ENCODE measurements at places on chromosomes 1 and 21.

DNA sequence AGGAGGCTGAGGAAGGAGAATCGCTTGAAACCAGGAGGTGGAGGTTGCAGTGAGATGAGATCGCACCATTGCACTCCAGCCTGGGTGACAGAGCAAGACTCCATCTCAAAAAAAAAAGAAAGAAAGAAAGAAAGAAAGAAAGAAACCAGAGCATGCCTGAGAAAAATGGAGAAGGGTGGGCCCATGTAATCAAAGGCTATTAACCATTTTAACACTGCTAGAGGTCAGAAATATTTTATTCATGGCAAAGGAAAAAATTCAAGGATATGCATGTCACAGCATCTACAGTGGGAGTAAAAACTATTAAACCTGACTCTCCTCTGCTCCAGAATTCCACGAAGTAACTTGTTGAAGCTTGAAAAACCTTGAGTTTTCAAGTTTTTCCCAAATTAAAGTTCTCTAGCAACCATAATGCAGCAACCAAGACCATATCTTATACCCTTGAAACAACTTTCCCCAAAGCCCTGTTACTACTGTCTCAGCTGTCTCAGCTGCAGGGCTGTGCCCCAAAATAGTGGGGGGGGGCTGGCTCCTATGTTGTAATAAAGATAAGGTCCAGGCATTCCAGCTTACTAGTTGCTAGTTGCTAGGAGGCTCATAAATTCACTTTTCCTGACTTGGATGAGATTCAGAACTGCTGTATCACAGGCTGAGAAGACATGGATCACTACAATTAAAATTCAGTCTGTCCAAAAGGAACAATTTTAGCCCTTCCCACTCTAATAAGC, 112.9 kb upstream of the SOD1 start:
- no peak for DNase-seq

DNA sequence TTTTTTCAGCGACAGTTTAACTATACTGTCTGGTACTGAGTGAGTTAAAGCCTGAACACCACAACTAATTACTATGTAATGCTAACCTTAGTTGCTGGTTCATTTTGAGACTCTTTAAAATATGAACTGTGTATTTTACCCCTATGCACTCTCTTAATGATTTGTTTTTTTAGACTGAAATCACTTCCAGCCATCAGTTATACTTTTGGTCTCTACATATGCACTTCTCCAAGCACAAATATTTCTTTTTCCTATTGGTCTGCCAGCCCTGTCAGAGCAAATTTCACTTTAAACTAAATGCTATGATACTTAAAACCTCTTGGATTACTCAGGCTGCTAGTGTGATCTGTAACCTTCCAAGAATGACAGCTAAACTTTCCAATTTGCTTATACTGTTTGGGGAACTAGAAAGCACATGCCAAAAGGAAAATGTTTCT, 38.1 kb upstream of the SCYL3 start:
- DNase-seq = no peak

DNA sequence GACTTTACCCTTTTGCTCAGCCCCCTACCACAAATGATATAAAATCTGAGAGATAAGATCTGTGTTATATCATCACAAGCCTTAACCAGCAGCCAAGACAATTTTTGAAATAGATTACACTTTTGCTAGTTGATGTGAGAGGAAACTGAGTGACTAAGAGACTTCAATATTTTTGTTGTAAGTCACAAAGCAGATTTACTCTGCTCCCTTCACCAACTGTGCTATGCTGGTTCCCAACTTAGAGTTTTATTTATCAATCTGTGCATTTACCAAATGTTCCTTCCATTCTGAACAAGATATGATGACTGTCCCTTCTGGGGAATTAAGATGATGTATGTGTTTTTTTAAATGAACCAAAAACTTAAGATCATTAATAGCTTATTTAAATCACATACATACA, 12.1 kb upstream of the GRIK1 start:
- DNase-seq = no peak

DNA sequence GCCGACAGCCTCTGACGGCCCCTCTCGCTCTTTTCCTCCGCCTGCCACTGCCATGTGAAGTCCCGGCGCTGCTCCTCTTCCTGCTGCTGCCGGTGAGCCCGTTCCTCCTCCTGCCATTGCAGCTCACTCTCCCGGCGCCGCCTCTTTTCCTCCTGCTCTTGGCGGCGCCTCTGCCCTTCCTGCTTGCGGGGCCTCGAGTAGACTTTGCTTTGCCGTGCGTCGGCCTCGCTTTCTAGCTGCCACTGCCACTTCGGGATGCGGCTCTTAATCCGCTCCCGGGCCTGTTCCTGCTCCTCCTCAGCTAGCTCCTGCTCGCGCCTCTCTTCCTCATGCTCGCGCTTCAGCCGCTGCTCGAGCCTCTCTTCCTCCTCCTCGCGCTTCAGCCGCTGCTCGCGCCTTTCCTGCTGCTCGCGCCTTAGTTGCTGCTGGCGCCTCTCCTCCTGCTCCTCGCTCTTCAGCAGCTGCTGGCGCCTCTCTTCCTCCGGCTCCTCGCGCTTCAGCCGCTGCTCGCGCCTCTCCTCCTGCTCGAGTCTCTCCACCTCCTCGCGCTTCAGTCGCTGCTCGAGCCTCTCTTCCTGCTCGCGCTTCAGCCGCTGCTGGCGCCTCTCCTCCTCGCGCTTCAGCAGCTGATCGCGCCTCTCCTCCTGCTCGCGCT, 4.3 kb downstream of the TCHH start:
- no peak for DNase-seq

- DNase-seq = no peak
Measured at GRCh38 chr1:30936541-30937171, 28.1 kb upstream of the SDC3 start.

DNA sequence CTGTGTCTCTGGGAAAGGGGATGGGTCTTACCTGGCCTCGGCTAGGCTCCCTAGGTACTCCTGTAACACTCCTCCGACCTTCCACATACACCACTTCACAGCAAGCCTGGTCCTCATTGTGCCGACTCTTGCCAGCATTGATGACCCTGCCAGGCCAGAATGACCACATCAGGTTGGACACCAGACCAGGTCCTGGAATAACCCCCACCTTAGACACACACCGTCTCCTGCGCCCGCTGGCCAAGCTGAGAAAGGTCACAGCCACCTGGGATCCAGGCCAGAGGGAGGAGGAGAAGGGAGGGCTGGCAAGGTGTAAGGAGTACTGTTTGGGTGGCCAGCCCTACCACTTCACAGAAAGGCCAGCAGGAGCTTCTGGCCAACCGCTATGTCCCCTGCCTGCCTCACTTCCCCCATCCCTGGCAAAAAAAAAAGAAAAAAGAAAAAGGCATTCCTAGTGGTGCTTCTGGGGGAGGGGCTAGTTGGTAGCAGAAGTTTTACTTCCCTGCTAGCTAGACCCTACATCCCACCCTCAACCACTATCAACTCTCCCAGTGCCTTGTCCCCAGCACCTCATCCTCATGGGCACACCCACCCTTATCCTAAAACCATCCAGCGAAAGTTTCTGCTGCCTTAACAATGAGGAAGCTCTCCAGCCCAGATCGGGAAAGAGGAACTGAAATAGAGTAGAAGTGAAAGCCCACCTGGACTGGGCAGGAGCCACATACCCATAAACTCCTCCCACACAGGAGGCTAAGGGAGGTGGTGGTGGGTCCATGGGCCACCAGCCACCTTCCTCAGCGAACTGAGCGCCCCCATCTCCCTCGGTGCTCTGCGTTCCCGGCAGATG, 1.4 kb downstream of the PPM1J start:
- DNase-seq = no peak

GRCh38 chr1:111852261-111852721, 96.6 kb downstream of the DDX20 start:
- DNase-seq = no peak

- DNase-seq = no peak
Measured at GRCh38 chr1:93180723-93181613, at the start of gene CCDC18. Gene CCDC18, plus strand, starts transcription at chr1:93180724. Its CDS starts 2,638 bp downstream, at chr1:93183362.

DNA sequence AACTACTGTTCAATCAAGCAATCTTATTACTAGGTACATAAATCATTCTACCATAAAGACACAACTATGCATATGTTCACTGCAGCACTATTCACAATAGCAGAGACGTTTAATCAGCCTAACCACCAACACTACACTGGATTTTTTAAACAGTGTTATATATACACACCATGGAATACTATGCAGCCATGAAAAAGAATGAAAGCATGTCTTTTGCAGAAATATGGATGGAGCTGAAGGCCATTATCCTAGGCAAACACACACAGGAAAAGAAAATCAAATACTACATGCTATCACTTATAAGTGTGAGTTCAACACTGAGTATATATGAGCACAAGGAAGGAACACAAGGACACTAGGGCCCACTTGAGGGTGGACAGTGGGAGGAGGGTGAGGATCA, 159.2 kb downstream of the DPYD start:
- no peak for DNase-seq

- no peak for DNase-seq
Measured at GRCh38 chr21:42231756-42232155, 12.8 kb downstream of the ABCG1 start.

DNA sequence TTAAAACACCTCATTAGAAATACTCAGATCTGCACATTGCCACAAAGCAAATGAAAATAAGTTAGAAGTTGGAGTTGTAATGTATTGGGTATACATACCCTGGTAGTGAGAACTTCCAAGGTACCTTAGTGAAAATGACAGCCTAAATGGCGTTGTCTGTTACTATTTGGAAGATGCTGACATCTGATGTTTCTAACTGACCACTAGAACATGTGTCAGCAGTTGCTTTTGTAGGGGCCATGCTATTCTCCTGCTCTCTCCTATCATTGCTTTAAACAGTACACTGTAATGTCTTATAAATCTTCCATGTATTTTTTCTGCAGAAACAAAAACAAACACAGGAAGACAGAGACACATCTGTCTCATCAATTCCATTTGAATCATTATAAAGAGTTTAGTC, 40.1 kb downstream of the LAMC1 start:
- DNase-seq = no peak

- no peak for DNase-seq
Measured at GRCh38 chr1:33088119-33088906, 7.4 kb downstream of the AZIN2 start.

DNA sequence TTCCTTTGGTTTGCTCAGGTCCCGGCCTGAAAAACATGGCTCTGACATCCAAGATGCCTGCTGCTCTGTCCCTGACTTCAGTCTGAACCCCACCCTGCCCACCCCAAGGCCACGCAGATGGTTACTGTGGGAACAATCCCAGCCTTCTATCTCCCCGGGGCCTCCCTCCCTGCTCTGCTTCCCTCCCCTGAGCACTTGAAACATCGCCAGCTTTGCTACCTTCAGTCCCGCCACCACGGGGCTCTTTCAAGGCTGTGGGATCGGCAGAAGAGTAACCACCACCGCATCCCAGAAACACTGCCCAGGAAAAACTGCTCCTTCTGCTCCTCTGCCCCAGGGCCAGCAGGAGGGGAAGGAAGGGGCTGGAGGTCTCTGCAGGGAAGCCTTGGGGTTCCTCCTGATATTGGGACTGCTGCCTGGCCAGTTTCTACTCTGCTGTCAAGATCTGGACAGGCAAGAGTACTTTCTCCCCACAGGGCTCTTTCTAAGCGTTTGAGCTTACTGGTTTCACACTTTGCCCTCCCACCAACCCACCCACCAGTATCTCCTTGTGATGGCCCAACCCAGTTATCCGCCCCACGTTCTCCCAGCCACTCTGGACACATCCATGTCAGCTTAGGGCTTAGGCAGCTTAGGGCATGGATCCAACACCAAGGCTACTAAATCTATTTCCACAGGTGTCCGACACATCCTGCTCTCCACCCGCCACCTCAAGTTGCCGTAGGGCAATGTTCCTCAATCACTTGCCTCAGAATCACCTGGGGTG, 8.4 kb downstream of the ETNK2 start:
- DNase-seq = no peak

- peak; percentile 92 for DNase-seq
Measured at GRCh38 chr1:1358433-1359271, at the start of gene MXRA8. Gene MXRA8, minus strand, starts transcription at chr1:1358555. Its CDS starts 51 bp downstream, at chr1:1358504.

DNA sequence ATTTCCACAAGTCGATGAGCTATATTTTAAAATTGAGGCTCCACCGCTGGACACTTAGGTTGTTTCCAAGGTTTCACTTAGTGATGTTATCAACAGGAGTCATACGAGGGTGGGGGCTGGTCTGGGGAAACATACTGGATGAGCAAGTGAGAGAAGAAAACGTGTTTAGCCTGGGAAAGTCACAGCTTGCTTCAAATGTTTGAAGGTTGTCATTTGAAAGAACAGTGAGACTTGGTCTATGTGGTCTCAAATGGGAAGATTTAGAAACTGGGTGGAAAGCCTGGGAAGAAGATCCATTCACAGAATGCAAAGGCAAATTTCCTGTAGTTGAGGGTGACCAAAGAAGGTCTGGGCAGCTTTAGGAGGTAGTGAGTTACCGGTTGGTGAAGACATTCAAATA, 9.9 kb upstream of the DYRK1A start:
- DNase-seq = no peak

DNA sequence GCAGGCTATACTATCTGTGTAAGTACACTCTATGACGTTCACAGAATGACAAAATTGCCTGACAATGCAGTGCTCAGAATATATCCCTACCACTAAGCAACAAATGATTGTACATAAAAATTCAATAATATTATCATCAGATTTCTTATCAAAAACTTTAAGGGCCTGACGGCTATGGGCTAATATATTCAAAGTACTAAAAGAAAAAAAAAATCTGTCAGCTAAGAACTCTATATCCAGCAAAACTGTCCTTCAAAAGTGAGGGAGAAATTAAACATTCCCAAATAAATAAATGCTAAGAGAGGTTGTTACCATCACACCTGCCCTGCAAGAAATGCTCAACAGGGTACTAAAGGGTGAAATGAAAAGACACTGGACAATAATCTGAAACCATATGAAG, 127.3 kb downstream of the TM2D1 start:
- DNase-seq = no peak

GRCh38 chr1:27070390-27071048, 57.9 kb upstream of the TENT5B start:
- DNase-seq = no peak

DNA sequence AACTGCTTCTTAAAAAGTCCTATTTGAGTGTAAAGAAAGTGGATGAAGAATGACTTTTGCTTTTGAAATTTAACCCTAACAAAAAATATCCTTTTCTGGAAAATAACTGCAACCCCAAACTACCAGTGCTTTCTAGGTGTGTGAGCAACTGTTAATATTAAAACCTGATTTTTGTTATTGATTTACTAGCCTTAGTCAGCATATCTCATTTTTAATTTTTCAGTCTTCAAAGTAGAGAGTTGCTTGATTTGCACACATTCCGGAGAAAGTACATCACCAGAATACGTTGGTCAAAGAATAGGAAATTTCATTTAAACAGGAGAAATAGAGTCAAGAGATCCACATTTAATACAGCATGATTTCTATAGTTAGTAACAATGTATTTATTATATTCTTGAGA, 141.8 kb upstream of the ADAMTS5 start:
- no peak for DNase-seq

DNA sequence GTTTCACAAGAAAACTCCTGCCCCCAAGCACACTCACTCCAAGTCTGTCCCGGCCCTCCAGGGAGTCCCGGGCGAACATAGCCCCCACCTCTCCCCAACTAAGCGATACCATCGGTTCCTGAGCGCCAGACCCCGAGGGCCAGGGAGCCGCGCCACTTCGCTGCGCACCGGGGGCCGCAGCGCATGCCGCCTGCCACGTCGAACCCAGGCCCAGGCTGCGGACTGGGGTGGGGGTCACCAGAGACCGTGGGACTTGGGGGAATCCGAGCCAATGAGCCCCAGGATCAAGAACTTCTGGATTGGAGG, 801 bp downstream of the RSPO1 start:
- no peak for DNase-seq

GRCh38 chr1:214983126-214983869, 99.2 kb upstream of the KCNK2 start:
- no peak for DNase-seq

Data from sciatic nerve (tissue), 2 donors.